Activated CD4-positive, alpha-beta T cell treated with anti-CD3 and anti-CD28 coated beads, Interleukin-2, amount 50 U/mL, for 16 hours (primary cell): ENCODE measurements at places on chromosomes 6 and 20.

- DNase-seq, result no peak
Observed at GRCh38 chr6:107585815-107586435, 96.0 kb downstream of the SOBP start.

DNA sequence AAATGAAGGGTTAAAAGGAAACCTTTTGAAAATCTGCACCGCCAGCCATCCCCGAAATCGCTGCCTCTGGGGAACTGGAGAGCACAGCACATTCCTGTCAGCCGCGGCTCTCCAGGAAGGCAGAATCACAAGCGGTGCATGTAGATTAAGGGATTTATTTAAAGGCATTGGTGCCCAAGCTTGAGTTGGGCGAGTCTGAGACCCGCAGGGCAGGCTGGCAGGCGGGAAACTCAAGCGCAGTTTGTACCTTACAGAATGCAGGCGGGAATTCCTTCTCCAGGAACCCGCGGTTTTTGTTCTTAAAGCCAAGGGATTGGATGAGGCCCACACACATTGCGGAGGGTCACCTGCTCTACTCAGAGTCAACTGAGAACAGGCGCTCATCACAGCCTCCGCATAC is 10.8 kb downstream of the GPR31 start:
- DNase-seq, result no peak

DNA sequence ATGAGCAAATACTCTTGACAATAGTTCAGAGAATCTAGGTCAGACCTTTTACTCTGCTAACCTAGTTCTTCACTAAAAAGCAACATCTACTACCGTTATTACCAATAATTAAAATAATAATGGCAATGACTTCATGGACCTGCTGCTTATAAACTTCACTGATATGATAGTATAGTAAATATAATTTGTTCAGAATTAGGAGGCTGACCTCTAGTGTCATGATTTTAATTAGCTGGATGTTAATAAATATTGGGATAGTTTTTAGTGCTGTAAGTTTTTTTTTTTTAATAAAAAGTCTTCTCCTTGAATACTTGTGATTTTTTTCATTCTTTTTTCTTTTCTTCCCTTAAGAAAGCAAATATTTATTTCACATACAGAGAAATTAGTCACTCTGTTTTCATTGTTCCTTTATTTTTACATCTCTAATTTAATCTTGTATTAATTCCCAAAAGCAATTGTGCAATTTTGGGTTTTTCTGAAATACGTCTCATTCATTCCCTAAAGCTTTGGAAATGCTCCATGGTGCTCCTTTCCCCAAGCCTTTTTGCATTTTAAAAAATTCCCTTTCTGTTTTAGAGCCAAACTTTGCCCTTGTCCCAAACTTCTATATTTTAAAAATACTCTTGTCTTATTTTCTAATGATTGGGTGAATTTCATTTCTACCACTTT is 46.6 kb upstream of the UST start:
- DNase-seq, result no peak

DNA sequence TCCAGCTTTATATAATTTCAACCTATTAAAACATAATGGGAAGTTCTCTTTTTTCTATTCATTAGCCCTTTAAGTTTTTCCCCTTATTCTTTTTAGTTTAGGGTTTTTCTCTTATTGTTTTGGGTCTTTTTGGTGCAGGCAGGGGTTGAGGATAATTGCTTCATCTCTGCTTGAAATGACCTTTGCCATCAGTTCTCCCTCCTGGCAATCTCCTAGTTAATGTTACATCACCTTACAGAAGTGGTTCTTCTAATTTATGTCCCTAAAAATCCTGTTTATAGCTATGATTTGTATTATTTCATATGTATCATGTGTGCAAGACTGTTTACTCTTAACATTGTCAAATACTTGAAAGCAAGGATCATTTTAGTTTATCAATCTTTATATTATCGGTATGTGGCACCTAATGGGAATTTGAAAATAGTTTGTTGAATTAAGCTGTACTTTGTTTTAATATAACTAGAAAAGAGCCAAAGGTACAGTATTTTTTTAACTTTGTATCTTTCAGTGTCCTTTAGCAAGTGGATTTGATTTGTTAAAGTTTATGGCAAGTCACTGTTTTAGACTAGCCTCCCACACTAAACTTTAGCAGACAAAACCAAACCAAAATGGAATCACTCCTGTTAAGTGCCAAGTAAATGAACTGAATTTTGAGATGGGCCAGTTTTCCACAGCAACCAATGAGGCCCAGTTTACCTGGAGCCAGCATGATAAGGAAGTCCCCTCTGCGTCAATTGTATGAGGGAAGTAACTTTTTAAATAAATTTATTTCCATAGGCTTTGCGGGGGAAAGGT is 26.6 kb upstream of the RUNX2 start:
- DNase-seq, result no peak

GRCh38 chr6:13418844-13419243 is 68.6 kb downstream of the GFOD1 start:
- no peak for DNase-seq

GRCh38 chr20:54140067-54140466 is 33.7 kb downstream of the CYP24A1 start:
- DNase-seq, result no peak

- peak; percentile 66 for DNase-seq
Observed at GRCh38 chr6:90940812-90941481, 354.1 kb upstream of the MAP3K7 start.

- DNase-seq, result no peak
Observed at GRCh38 chr6:44076356-44077213, 50.7 kb downstream of the MRPL14 start.

DNA sequence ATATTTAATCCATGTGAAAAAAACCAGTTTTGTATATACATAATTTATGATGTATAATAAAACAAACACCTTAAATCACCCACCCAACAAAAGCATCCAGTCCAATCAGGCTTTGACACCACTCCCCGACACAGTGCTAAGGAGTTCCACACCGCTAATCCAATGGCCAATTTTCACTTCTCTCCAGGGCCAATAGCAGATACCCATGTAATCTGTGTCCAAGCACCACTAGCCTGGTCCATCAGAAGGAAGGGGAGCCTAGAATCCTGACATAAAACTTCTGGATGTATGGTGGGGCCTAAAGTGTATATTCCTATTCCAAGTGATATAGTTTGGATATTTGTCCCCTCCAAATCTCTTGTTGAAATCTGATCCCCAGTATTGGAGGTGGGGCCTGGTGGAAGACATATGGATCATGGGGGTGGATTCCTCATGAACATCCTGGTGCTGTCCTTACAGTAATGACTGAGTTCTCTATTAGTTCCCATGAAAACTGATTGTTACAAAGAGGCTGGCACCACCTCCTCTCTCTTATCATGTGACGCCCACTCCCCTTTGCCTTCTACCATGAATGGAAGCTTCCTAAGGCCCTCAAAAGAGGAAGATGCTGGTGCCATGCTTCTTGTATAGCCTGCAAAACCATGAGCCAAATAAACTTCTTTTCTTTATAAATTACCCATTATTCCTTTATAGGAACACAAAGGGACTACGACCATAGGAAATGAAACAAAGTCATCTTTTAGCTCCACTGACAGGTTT is 20.8 kb downstream of the RALGAPA2 start:
- no peak for DNase-seq

- DNase-seq, result no peak
Observed at GRCh38 chr6:18663011-18663410, 275.9 kb downstream of the RNF144B start.

GRCh38 chr20:48098866-48099265 is 313.6 kb upstream of the SULF2 start:
- no peak for DNase-seq

- DNase-seq, result no peak
Observed at GRCh38 chr20:17648791-17649730, 33.0 kb downstream of the RRBP1 start.

GRCh38 chr6:3761989-3762270 is 10.4 kb upstream of the PXDC1 start:
- no peak for DNase-seq

- DNase-seq, result no peak
Observed at GRCh38 chr6:56642366-56643261, at the start of gene DST. Gene DST, minus strand, starts transcription at chr6:56642889.

- no peak for DNase-seq
Observed at GRCh38 chr6:68169922-68170321, 465.2 kb upstream of the ADGRB3 start.

- no peak for DNase-seq
Observed at GRCh38 chr6:159312206-159312605, 143.0 kb downstream of the FNDC1 start.

DNA sequence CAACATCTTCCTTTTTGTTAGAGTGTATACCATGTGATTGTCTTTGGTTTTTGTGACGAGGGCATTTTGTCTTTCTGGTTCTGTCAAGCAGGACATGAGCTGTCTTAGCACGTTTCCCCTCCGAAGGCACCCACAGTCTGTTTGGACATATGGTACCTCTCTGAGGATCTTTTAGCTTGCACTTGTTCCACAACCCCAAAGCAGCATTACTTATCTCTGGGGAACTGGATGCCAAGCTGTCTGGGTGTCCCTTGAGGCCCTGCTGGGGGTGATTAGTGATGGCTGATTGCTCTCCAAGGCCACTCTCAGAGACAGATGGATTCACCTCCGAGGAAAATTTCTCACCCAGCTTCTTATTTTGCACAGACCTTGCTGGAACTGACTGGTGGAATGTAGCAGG is 445.0 kb upstream of the CHD6 start:
- DNase-seq, result no peak

DNA sequence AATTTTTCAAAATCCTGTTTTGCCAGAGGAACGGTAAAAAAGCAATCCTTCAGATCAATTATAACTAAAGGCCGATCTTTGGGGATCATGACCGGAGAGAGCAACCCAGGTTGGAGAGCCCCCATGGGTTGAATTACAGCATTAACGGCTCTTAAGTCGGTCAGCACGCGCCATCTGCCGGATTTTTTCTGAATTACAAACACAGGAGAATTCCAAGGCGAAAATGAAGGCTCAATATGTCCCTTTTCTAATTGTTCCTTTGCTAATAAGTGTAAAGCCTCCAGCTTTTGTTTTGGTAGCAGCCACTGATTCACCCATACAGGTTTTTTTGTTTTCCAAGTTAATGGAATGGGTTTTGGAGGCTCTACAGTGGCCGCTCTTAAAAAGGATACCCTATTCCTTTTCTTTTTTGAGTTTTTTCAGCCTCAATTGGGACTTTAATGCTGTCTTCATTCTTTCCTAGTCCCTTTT is 16.9 kb upstream of the PTCRA start:
- peak; percentile 78 for DNase-seq

- no peak for DNase-seq
Observed at GRCh38 chr6:140366991-140367390, 992.5 kb upstream of the CITED2 start.

DNA sequence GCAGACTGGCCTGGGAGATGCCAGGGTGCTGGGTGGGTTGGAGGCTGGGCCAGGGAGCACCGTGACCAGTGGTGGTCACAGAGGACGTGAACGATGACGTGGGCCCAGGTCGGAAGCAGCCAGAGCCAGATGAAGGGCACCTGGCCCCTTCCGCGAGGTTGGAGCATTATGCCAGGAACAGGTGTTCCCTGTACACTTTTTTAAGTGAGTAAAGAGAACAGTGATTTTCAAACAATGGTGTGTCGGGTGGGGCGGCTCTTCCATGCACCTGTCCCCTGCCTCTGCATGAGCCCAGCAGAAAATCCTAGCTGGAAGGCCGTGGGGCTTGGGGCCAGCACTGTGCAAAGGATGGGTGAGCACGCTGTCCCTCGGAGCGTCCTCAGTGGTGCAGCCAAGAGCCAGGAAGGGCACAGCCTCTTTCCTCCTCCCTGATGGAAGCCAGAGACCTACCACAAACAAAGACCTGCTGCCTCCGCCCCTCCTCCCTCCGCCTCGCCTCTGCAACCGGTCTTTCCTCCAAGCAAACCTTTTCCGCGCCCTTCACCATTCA is 350.5 kb downstream of the ZFAND3 start:
- no peak for DNase-seq

DNA sequence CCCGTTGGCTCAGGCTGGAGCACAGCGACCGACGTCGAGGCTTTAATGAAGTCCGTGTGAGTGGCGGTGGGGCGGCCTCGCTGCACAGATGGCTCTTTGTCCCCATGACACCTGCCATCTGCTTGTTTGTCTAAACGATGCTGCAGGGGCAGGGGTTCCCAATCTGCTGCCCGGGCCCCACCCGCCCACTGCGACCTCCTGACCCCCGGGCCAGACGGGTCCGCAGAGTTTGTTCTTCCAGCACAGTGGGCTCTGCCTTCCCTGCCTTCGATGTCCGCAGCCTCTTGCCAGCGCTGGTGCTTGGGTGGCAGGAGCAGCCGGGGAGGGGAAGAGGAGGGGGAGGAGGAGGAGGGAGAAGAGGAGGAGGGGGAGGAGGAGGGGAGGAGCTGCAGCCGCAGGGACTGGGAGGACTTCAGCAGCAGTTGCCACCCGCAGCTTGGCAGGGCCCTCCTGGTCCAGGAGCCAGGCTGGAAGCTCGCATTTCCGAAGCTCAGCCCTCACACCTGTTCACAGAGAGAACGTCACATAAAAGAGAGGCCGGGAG is 210.0 kb downstream of the DLL1 start:
- DNase-seq, result no peak

- no peak for DNase-seq
Observed at GRCh38 chr6:44023586-44024454, 103.4 kb downstream of the MRPL14 start.

- DNase-seq, result no peak
Observed at GRCh38 chr6:35178932-35179832, 34.6 kb upstream of the SCUBE3 start.

DNA sequence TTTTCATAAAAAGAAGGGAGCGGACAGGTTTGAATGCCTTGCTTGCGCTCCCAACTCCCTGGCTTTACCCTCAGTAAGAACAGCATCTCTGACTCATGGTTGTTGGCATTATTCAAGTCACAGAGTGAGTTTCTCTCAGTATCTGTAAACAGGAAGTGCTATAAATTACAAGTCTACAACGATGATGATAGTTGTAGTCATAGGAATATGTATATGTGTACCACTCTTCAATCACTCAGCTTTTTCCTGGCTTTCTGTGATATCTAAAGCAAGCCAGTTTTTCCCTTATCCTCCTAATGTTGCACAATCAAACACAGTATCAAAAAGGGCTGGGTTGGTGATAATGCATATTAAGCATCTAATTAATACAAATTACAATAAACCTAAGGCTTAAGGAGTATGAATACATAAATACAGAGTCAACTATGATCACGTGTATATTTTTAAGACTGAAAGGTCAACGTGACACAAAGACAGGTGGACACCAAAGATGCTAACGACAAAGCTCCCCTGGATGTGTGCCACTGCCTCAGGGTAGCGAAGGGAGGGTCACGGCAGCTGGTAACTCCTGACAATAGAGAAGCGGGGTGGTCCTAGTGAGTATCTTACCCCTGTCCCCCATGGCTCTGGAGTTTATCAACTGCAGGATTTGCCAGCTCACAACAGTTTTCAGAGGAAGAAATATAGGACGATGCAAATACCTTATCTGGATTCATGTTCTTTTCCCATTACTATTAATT is 202.8 kb downstream of the BTBD9 start:
- DNase-seq, result peak; percentile 33
